ENCODE measurements at places on chromosomes 7 and 10. TPM values are rescaled to one million over a fixed set of nuclear protein-coding genes. Genes with fewer than 3 reads are reported as not detected.

DNA sequence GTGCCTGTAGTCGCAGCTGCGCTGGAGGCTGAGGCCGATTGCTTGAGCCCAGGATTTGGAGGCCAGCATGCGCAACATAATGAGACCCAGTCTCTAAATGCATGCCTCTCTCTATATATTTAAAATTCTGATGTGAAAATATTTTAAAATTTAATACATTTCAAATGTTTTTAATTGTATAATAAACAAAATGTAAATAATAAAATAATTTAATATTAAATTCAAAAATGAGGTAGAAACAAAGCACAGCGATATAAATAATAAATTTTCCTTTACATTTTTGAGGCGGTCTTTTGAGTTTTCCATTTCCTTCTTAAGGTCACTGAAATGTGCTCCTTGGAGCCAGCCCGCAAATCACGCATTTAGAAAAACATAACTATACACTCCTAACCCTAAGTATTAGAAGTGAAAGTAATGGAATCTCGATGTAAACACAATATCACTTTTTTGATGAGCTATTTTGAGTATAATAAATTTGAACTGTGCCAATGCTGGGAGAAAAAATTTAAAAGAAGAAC, 523 bp upstream of the CDK1 start:
- no peak for DNase-seq

GRCh38 chr10:86048973-86049372, 317.6 kb downstream of the GRID1 start:
- no peak for DNase-seq

DNA sequence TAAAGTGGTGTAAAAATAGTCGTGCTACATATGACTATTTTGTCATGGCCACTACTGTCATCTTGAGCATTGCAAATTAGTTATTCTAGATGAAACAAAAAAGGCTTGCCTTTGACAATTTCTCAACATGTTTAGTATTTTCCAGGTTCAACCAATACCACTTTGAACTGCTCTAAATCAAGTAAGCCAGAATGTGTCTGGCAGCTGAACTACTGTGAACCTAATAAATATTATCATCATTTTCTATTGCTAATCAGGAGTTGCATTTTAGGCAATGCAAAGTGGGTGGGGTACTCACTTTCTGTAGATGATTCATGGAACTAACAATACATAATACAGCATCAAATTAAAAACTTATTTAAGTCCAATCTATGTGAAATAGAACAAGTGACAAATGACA, 877.2 kb downstream of the CNTNAP2 start:
- DNase-seq = no peak

OR13A1 gene
- total RNA-seq = not detected

GRCh38 chr10:91797048-91797690, 1.1 kb upstream of the TNKS2 start:
- DNase-seq = peak; percentile 3

DNA sequence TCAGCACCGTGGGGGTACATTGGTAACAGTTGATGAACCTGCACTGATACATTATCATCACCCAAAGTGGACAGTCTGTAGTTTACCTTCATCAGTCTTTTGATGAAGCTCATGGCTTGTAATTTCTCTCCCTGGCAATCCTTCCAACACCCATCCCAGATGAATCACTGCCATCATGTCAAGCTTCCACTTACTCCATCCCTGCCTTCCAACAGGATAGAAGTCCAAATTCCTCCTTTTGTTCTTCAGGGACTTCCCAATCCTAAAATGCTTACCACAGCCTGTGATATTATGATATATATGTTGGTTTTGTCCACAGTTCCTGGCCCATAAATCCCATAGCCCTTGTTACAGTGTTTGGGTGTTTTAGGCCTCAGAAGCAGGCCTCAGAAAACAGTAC, 16.1 kb downstream of the SNX10 start:
- DNase-seq = no peak

DNA sequence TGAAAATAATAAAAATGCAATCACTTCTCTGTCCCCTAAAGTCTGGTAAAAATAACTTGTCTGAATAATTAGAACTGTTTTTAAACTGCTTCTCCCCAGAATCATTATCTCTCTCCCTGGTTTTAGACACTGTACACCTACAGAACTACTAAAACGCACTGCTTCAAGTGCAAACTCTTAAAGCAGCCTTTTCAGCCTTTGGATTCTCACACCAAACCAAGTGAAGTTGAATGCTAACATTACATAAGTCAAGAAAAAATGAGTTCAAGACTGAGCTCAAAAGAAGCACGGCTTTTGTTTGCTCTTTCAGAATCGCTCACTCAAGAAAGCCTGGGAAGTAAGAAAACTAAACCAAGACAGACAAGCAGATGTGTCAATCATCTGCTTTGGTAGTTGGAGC, 188.8 kb downstream of the LSM5 start:
- DNase-seq = no peak

DNA sequence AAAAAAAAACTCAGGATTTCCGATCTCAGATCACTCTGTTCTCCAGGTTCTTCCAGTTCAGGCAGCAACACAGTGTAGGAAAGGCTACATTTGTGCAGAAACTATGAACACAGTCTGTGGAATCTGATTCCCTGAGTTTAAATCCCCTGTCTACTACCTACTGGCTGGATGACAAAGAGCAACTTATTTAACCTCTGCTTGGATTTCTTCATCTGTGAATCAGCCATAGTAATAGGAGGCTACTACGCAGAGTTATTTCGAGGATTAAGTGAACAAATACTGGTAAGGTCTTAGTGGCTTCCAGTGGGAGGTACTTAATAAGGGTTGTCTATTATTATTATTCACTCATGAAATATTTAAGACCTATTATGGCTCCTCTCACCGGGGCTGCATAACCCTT, 44.3 kb upstream of the PDCD4 start:
- DNase-seq = no peak

DNA sequence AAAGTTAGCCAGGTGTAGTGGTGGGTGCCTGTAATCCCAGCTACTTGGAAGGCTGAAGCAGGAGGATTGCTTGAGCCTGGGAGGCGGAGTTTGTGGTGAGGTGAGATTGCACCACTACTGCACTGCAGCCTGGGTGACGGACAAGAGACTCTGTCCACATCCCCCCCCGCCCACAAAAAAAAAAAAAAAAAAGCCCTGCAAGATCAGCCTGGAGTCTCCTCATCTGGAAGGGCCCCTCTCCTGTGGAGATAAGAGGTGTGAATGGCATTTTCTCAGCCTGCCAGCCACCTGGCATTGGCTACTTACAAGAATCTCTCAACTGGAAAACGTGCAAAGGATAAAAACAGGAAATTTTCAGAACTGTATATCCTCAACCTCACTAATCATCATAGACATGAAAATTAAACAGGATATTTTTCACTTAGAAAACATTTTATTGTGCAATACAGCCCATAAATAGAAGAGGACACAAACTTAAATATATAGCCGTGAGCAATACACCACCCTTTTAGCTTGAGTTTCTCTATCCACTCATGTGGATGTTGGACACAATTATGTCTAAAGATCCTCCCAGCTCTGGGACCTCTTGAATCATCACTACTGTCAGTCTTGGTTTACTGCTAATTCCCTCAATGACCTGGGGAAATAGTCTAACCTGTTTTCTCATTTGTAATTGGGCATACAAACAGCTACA, 11.3 kb upstream of the TSPAN15 start:
- DNase-seq = peak; percentile 76

C7orf57 gene
- total RNA-seq = 0.24 TPM

GRCh38 chr7:101875283-101875846, 57.9 kb downstream of the CUX1 start:
- no peak for DNase-seq

- DNase-seq = no peak
Measured at GRCh38 chr7:117085769-117086463, 132.6 kb downstream of the ST7 start.

CC2D2B gene
- total RNA-seq = not detected

DNA sequence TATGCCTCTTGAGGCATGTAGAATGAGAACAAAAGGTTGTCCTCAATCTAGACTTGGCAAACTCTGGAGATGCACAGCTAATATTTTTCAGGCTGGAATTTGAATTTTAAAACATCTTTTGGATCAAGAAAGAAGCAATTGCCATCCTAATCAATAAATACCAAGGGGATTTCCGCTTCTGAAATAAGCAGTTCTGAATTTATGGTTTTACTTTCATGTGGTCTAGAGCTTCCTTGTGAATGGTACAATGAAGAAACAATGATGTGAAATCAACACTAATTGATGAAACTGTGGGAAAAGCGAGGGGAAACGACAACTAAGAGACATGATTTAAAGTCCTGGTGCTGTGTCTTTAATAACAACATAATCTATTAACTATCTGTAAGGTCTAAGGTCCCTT, 1202.7 kb downstream of the SORCS3 start:
- no peak for DNase-seq

CLDN3 gene
- total RNA-seq = 122 TPM

- no peak for DNase-seq
Measured at GRCh38 chr10:101000915-101001658, 1.5 kb downstream of the LZTS2 start.

GRCh38 chr7:106720641-106721040, 59.7 kb upstream of the CCDC71L start:
- no peak for DNase-seq

GRCh38 chr7:148084138-148084537, 506.4 kb upstream of the C7orf33 start:
- peak; percentile 44 for DNase-seq

- no peak for DNase-seq
Measured at GRCh38 chr10:70441895-70442309, 421 bp upstream of the NODAL start.

- DNase-seq = no peak
Measured at GRCh38 chr7:84693483-84693882, 493.4 kb downstream of the SEMA3D start.

DNA sequence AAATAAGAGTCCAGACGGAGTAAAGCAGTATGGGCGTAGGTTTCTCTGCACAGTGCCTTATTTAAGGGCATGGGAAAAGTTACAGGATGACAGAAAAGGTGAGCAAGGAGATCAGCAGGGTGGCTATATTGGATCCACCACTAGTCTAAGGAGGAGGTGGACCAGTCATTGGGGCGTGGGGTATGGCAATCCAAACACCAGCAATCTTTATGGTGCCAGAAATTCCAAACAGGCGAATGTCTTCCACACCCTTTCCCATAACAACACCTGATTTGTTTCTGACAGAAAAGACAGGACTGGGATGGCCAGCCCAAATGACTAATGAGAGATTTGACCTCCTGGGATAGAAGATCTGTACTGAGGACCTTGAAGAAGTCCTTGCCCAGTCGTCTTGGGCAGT, 181.8 kb upstream of the MBL2 start:
- no peak for DNase-seq

- DNase-seq = no peak
Measured at GRCh38 chr10:37860494-37861190, 3.2 kb upstream of the ZNF248 start.

DNA sequence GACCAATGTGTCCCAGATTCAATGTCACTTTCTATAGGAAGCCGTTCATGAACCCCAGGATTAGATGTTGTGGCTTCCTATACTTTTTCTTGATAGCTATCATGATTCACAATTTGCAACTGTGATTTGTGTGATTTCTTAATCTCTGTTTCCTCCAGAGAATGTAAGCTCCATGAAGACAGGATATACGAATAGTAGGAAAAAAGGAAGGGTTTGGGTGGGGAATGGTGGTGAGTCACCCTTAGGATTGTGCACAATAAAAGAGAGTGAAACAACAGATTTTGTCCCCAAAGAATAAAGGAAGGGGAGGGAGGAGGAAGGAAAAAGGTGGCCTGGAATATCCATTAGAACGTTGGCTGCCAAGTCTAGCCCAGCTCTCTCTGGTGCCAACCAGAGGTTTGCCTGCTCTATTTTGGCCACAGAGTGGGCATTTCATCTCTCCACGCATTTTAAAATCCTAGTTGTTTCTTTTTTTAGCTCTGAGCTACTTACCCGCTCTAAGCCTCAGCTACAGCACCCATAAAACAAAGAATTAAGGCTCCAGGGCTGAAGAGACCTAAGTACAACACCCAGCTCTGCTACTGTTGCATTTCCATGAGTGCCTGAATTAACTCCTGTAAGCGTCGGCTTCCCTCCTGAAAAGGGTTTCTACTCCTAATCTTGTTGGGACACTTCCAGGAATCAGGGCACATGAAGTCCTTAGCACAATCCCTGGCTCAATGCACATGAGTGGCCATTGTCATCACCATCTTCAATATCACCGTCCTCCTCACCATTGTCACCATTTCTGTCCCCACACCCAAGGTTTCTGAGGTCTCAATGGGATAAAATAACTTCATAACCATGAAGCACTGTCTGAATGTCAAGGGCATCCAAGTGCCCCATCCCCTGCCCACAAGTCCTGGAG, 3.5 kb downstream of the HK1 start:
- DNase-seq = no peak

- no peak for DNase-seq
Measured at GRCh38 chr7:24125765-24126164, 158.2 kb upstream of the NPY start.

DNA sequence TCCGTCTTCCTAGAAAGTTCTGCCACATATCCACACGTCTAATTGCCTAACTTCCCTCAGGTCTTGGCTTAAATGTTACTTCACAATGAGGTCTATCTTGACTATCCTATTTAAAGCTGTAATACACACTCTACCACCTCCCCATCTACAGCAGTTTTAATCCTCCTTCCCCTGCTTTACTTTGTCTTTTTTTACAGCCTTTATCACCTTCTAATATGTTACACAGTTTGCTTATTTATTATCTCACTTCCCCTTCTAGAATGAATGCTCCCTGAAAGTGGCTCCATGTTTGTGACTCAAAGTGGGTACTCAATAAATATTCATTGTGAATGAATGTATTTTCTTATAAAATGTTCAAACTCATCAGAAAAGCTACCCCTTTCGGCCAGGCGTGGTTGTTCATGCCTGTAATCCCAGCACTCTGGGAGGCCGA, 13.6 kb upstream of the MICU1 start:
- DNase-seq = no peak

SVIL gene
- total RNA-seq = 147 TPM

- no peak for DNase-seq
Measured at GRCh38 chr7:72335561-72336381, 76.4 kb downstream of the CALN1 start.

ASB4 gene
- total RNA-seq = 0.47 TPM

GRCh38 chr10:100744136-100744986, 1.0 kb upstream of the PAX2 start:
- DNase-seq = no peak

GRCh38 chr7:147586526-147586925, 1004.0 kb upstream of the C7orf33 start:
- no peak for DNase-seq

DNA sequence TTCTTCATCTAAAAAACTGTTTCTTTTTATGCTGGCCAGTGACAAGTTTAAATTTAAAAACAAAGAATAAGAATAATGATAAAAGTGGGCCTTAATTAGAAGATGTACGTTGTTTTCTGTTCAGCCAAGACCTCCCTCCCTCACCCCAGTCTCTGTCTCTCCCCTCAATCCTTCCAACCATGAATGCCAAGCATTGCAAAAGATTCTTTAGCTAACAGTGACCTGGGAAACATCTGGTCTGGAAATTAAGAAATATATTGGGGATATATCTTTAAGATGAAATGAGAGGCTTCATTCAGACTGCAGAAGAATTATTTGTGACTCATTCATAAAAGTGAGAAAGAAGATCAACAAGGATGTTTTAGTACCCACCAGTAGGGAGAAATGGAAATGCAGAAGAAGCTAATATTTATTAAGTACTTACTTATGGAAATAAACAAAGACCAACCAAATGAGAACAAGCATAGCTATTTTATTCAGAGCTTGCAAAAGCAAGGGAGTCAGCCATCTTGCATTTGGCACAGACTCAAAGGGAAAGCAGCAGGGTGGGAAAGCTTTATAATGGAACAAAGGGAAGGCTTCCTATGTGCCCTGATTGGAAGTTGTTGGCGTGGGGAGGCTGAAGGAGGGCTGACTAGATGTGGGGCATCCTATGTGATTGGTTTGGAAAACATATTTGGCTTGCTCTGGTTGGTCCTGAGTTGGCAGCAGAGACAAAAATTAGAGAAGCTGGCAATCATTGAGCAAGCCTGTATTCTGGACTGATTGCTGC, 595.4 kb upstream of the GHITM start:
- no peak for DNase-seq
